ENCODE measurements at places on chromosomes 11 and 22. TPM values are rescaled to one million over a fixed set of nuclear protein-coding genes. Genes with fewer than 3 reads are reported as not detected.

KRTAP5-10 gene
- 0.31 TPM for total RNA-seq

OTUB1 gene
- 99.7 TPM for total RNA-seq

TTC12 gene
- 49.1 TPM for total RNA-seq

TIGD3 gene
- 0.60 TPM for total RNA-seq

DNA sequence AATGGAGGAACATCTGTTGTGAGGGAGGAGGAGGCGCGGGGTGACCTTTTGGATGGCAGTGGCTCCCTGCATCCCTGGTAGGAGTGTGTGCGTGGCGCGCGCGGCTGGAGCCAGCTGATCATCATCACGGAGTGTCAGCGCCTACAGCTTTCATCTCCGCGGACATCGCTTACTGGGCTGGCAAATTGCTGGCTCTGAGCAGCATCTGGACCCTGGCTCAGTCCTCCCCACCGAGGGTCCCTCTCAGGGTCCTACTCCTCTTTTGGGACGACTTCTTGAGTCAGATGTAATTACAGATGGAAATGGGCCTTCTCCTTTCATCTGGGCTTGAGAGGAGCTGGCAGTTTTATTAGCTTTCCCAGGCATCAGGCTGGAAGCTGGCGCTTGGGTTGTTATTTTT lies 85.3 kb downstream of the CACNA1I start:
- H3K27ac ChIP-seq = no peak overlapping the region
- no peak for DNase-seq
- peaks cover 56% of the 10 kb centered on the region for H3K27me3 ChIP-seq

DNA sequence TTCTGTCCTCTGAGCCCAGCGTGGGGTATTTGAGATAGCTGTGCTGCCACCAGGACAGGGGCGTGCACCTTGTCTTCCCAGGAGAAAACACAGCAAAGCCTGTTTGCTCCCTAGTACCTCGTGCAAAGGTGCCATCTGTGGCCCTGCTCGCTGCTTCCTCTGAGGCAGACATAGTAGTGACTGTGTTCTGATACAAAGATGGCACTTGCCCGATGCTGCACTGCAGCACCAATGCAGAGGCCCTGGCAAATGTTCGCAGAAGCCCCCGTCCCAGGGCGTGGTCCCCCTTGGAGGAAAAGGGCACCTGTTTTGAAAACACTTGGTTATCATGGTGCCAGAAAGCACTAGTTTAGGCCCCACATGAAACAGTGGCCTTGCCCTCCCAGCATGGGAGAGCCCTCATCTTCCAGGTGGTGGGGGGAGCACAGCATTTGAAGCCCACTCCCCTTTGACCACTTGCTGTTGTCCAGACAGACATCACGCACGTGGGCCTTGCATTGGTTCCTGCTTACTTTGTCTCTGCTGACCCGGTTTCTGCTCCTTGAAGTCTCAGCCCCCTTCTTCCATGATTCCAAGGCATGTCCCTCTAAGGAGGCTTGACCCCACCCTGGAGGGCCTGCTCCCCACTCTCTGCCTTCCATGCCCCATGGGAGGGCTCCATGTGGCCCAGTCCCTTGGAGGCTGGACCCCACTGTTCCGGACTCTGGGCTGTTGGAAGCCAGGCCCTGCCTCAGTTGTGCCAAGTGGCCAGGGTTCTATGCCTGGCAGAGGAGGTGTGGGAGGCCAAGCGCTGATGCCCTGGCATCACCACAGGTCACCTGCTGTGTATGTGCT lies 109.4 kb downstream of the KCNQ1OT1 start:
- no peak overlapping the region for H3K27ac ChIP-seq
- peaks cover 2% of the 10 kb centered on the region for H3K4me1 ChIP-seq
- H3K4me3 ChIP-seq = no peak overlapping the region
- peaks cover 10% of the 10 kb centered on the region for H3K27me3 ChIP-seq
- peaks cover 5% of the 10 kb centered on the region for H3K36me3 ChIP-seq
- peak; percentile 33 for DNase-seq

DNA sequence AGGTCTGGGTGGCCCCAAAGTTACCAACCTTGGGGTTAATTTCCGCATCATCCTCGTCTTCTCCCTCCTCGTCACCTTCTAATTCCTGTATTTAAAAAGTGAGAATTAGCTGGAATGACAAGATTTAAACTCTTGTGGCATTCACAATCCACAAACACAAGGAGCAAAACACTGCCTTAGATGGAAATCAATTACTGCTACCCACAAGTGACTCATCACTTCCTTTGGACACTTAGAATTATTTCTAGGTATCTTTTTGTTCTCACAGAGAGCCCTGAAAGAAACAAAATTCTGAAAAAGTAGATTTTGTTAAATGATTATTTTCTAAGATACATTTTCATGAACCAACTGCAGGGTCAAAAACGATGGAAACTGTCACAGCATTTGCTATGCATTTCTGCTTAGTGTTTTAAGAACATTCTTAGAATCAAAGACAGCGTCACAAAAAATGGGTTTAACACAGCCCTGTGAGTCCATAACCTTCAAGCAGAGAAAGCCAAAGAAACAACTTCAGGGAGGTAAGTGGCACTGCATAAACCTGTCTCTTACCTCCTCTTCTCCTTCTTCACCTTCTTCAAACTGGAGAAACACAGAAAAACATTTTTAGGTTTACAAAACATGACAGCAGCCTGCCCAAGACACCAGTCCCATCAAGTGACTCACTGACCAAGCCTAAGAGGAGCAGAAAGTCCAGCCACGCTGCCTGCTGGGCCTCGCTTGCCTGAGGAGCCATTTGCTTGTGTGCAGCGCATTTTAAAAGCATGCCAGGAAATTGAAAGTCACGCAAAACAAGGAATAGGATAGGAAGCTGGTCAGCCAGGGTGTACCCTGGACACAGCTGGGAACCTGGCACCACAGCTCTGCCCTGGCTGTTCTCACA lies 22.3 kb upstream of the PHLDA2 start:
- peaks cover 54% of the 10 kb centered on the region for H3K36me3 ChIP-seq
- no peak for DNase-seq
- H3K27me3 ChIP-seq = no peaks in the 10 kb centered on the region
- H3K4me3 ChIP-seq = no peak overlapping the region
- H3K4me1 ChIP-seq = no peaks in the 10 kb centered on the region
- H3K27ac ChIP-seq = no peak overlapping the region

- no peak for DNase-seq
- H3K27me3 ChIP-seq = no peaks in the 10 kb centered on the region
- H3K36me3 ChIP-seq = peaks cover 3% of the 10 kb centered on the region
Observed at GRCh38 chr11:11115475-11115874, 237.6 kb downstream of the CSNK2A3 start.

GRCh38 chr11:32531528-32531927 lies 52.1 kb upstream of the EIF3M start:
- H3K27me3 ChIP-seq = peaks cover 6% of the 10 kb centered on the region
- no peak overlapping the region for H3K4me3 ChIP-seq
- H3K27ac ChIP-seq = no peak overlapping the region
- H3K4me1 ChIP-seq = peaks cover 15% of the 10 kb centered on the region
- H3K36me3 ChIP-seq = no peaks in the 10 kb centered on the region

DNA sequence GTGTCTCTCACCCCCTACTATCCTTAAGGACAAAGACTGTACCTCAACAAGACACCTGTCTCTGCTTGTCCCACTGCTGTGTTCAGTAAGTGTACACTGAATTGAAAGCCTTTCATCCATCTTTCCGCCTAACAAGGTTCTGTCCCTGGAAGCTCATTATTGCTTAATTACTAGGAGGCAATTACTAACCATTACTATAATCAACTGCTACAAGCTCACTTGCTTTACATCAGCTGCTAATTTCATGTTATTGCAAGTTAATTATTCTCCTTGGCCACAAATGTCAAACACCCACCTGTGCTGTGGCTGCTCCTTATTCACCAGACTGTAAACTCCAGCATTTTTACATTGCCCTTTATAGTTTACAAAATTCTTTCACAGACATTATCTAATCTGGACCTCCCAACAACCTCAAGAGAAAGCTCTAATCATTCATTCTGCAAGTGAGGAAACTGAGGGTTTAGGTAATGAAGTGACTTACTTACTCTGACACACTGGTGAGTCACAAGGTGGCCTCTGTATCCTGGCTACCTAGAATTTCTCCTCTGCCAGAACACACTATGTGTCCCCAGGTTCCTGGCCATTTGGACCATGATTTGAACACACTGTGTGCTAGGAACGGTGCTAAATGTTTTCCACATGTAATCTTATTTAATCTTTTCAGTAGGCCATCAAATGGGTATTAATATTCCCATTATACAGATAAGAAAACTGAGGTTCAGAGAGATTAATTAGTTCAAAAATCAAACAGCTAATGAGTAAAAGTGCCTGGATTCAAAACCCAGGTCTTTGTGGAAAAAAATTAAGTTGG lies 66.7 kb downstream of the RAB30 start:
- H3K4me1 ChIP-seq = peaks cover 18% of the 10 kb centered on the region
- H3K4me3 ChIP-seq = no peak overlapping the region
- H3K36me3 ChIP-seq = no peaks in the 10 kb centered on the region
- no peak overlapping the region for H3K27ac ChIP-seq
- no peaks in the 10 kb centered on the region for H3K27me3 ChIP-seq

GRCh38 chr11:100709233-100709957 lies 22.3 kb downstream of the ARHGAP42 start:
- DNase-seq = no peak
- no peaks in the 10 kb centered on the region for H3K27me3 ChIP-seq
- H3K4me3 ChIP-seq = no peak overlapping the region
- H3K27ac ChIP-seq = peak overlapping the region; percentile 73
- H3K4me1 ChIP-seq = peaks cover 14% of the 10 kb centered on the region

DNA sequence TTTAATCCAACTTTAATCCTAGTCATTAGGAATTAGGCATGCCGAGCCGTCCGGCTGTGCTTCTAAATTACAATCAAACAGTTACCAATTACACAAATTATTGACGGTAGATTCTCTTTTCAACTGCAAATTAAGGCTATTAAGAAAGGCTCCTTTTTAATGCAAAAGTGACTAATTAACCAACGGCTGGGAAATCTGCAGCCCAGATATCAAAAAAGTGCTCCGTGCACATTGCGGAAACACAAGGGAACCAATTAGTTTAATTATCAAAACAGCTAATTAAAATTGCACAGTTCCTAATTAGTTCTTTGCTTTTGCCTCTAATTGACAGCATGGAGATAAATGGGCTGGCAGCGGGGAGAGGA lies 19.4 kb upstream of the LMO1 start:
- no peak for DNase-seq
- H3K27ac ChIP-seq = no peak overlapping the region
- no peak overlapping the region for H3K4me3 ChIP-seq
